ENCODE measurements at places on chromosomes 4 and X.

GRCh38 chrX:9519546-9520216, 54.8 kb downstream of the TBL1X start:
- no peak for DNase-seq

- DNase-seq, result no peak
Observed at GRCh38 chrX:8091510-8091909, 79.6 kb downstream of the VCX2 start.

GRCh38 chr4:84631573-84631972, 48.6 kb downstream of the CDS1 start:
- no peak for DNase-seq

DNA sequence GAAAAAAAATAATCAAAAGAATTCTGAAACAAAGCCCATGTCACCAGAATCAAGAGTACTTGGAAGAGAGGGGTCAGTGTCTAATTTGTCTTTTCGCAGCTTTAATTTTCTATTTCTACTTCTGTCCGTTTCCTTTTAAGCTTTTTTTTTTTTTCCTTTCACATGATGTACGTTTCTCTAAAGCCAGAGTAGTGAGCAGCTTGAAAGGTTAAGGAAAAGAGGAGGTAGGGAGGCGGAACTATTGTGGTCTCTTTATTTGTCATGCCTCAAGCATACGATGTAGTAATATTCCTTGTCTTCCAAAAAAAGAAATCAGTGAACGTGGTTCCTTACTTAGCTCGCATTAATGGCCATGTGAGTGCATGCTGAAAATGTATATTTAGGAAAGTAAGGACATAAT, 311.5 kb downstream of the TENM3 start:
- DNase-seq, result no peak

GRCh38 chrX:148562846-148563245, 62.4 kb downstream of the AFF2 start:
- DNase-seq, result no peak

DNA sequence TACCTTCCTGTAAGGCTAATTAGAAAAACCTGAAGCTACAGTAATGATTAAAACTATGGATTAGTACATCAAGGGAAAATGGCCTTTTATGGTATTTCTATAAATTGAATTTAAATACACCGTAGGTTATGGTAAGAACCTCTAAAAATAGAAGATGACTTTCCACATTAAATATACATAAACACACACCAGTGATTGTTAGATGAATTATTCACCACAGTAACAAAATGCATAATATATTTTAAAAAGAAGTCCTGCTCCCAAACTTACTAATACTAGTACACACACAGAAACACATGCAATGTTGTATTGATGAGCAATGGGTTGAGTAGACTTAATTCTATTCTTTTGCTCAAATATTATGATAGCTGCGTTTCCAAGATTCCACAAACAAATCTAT, 277.9 kb upstream of the ANKRD50 start:
- no peak for DNase-seq

DNA sequence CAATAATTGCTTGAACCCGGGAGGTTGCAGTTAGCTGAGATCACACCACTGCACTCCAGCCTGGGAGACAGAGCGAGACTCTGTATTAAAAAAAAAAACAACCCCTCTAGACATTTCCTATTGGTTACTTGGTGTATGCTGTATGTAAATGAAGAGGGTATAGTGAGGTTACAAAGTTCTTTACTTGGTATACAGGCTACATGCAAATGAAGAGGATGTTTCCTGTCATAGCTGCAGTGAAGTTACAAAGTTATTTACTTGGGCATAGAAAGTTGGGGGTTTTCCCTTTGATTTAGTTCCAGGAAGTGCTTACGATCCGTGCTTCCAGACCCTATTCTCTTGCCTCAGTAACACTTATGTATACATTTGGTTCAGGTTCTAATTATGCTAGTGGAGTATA, 38.4 kb upstream of the CLNK start:
- no peak for DNase-seq

DNA sequence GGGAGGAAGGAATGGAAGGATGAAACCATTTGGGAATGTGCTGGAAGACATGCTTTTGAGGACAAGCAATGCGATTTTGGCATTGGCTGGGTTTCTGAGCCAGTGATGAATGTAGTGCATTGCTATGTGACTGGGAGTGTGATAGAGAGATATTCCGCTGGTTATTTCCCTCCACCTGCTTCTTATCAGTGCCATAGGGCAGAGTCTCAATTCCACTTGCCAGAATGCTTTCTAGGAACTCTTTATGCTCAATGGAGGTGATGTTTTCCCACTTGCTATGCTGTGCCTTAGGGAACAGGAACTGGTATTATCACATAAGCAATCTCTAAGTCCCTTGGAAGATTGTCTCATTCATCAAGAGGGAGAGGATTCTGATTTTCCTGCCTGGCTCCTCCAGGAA, 28.0 kb downstream of the TBL1X start:
- no peak for DNase-seq

- no peak for DNase-seq
Observed at GRCh38 chrX:84710611-84711010, 208.4 kb upstream of the HDX start.

- DNase-seq, result no peak
Observed at GRCh38 chrX:134685668-134686067, 27.4 kb upstream of the PLAC1 start.

DNA sequence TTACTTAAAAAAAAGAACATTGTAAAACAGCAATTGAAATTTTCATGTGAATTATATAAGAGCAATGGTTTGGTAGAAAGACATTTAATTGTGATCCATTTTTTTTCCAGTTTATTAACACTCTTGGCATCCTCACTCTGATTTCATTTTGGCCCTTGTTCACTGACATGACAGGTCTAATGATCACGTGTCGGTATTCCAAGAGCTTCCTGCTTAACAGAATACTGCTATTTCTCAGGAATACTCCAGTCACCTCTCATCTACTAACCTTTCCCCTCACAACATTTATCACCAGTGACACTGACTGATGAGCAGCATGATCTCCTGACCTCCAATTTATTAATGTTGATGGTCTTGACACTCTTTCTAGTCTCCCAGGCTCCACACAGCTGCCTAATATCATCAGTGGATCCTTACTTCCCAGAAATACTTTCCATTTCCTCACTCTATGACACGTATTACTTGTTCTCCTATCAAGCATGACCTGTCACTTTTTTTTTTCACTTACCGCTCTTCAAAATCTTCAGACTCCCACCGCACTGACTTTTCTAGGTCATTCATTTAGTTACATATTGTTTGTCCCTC, 847.8 kb upstream of the SLIT2 start:
- no peak for DNase-seq

- DNase-seq, result no peak
Observed at GRCh38 chr4:101931619-101932018, 141.1 kb downstream of the BANK1 start.

- DNase-seq, result no peak
Observed at GRCh38 chrX:617891-618290, 12.7 kb upstream of the SHOX start.

GRCh38 chr4:139682741-139683151, 17.1 kb downstream of the MGST2 start:
- DNase-seq, result no peak

GRCh38 chrX:100368167-100368566, 41.9 kb downstream of the PCDH19 start:
- DNase-seq, result no peak

- no peak for DNase-seq
Observed at GRCh38 chr4:1466034-1466862, 60.0 kb upstream of the NKX1-1 start.

DNA sequence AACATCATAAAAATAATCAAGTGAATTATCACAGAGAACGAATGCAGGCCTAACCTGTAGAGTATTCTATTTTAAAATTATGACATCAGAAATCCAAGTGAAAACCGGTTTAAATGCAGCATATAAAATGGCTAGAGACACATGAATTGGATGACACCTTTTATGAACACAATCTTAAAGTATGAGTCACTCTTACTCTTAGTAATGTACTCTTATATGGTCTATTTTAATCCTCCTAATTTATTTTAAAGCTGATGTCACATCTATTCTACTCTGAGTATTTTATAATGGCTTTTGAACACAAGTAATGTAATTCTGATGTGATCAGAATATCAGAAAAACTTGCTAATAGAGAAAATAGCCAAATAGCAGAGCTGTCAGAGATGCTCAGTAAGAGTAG, 161.4 kb upstream of the RADX start:
- no peak for DNase-seq

GRCh38 chr4:157222771-157223160, 2.2 kb downstream of the GRIA2 start:
- no peak for DNase-seq

GRCh38 chr4:22099896-22100295, 151.3 kb upstream of the KCNIP4 start:
- no peak for DNase-seq

GRCh38 chr4:3223346-3223745, 25.6 kb upstream of the MSANTD1 start:
- DNase-seq, result no peak

DNA sequence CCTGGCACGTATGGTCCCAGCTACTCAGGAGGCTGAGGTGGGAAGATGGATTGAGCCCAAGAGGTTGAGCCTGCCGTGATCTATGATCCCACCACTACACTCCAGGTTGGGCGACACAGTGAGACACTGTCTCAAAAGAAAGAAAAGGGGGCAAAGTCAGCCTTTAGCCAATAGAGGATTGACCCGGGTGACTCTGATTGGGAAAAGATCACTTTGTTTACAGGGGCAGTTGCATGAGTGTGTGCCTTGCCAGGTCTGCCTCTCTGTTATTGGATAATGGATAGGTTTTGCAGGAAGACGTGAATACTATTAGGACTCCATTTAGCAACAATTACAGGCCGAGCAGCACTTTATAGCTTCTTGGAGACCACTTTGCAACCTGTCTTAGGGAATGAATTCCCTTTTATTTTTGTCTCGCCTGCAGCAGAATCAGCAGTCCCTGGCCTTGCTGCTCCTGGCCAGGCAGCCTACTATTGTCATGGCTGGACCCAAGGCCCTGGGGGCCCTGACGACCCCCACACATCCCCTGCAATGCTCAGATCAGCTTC, 103.2 kb upstream of the PSAPL1 start:
- DNase-seq, result no peak

- no peak for DNase-seq
Observed at GRCh38 chrX:38282049-38282448, 45.3 kb downstream of the RPGR start.

DNA sequence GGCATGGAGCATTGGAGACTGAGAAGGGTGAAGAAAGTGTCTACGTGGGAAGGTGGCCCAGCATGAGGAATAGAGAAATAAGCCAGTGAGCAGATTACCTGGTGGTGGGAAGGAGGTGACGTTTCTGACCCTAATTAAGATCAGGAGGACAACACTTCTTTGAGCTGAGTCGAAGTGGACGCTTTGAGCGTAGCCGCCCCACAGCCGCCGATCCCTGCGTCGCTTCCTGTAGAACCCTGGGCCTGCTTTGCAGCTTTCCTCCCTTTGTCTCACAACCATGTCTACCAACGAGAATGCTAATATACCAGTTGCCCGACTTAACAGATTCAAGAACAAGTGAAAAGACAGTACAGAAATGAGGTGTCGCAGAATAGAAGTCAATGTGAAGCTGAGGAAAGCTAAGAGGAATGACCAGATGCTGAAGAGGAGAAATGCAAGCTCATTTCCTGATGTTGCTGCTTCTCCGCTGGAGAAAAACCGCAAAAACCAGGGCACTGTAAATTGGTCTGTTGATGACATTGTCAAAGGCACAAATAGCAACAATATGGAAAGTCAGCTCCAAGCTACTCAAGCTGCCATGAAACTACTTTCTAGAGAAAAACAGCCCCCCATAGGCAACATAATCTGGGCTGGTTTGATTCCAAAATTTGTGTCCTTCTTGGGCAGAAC, 6.4 kb upstream of the ANTXR2 start:
- DNase-seq, result no peak

DNA sequence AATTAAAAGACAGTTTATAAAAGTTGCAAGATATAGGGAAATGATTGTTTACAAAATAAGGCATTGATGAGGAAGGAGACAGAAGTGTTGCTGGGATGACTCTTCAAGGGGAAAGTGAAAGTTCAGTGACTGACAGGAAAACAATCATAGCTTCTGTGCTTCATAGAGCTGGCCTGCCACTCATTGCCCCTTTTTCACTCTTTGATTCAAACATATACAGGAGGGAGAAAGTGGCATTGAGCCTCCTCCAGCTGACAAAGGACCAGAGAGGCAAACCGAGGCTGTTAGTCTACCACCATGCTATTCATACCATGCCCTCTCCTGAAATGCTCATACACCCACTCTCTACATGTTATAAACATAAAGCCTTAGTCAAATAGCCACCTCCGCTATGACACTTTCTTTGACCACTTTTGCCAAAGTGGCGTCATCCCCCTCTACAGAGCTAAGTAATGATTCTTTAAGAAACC, 79.2 kb upstream of the ATOH1 start:
- no peak for DNase-seq

DNA sequence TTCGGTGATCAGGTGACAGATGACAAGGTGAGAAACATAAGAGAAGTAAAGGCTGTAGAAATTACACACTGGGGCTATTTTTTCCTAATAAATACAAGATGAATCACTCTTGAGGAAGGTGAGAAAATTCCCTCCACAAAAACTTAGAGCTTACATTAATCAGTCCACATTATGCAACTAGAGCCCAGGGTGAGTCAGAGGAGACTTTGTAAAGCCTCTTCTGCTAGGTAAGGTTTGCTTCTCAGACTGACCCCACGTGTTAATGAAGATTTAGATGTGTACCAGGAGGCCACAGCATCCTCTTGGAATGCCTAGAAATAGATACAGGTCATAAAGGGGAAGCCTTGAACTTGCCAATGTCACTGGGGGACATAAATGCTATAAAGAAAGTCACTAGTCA, 396.0 kb upstream of the SMIM31 start:
- no peak for DNase-seq

GRCh38 chrX:84865113-84865512, 138.6 kb upstream of the APOOL start:
- DNase-seq, result no peak

DNA sequence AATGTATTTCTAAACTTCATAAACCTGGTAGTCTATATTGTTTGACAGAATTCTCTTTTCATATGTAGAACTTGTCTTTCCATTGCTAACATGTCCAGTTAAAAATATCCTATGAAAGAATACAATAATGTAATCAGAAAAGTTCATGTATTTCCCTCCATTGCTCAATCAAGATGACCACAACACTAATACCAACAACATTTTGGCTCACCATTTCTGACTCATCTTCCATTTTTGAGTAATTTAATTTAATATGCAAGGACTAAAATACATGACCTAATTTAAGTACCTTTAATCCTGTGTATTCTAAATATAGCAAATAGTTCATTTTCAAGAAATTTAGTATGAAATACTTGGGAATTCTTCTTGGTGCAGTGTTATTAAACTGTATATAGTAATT, 239.5 kb upstream of the GPC4 start:
- no peak for DNase-seq

GRCh38 chr4:119872371-119873016, 194.2 kb downstream of the MAD2L1 start:
- DNase-seq, result no peak
